Aorta (tissue), 5 donors: ENCODE measurements at places on chromosomes 11 and 22. TPM values are rescaled to one million over a fixed set of nuclear protein-coding genes. Genes with fewer than 3 reads are reported as not detected.

DNA sequence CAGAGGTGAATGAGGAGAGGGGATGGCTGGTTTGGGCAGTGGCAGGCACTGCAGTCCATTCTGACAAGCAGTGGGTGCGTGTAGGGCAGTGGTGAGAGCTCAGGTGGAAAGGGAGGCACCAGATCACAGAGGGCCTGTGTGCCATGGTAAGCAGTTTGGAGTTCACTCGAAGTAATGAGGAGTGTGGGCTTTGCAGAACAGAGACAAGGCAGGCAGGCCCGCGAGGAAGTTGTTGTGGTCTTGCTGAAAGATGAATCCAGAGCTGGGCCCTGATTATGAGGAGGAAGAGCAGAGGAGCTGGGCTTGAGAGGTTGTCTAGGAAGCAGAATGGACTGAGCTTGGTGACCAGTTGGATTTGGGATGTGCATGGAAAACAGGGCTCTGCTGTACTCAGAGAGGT, 1.6 kb upstream of the DNAJB13 start:
- DNase-seq, result no peak

GRCh38 chr11:34431979-34432378, 6.8 kb upstream of the CAT start:
- DNase-seq, result no peak

DNA sequence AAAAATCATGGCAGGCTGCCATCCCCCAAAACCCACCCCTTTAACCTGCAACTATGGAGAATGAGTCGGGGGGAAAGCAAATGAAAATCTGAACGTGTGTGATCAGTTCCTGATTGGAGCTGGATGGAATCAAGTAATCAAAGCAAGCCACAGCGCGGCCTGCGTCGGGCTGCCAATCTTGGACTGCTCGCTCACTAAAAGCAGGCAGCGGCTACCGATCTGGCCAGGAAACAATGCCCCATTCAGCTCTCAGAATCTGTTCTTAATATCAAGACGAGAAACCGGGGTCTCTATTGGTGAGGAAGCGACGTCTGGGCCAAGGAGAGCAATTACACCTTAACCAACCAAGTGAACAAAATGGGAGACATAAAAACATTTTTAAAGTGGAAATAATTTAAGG, 472.2 kb downstream of the SOX6 start:
- no peak for DNase-seq

DNA sequence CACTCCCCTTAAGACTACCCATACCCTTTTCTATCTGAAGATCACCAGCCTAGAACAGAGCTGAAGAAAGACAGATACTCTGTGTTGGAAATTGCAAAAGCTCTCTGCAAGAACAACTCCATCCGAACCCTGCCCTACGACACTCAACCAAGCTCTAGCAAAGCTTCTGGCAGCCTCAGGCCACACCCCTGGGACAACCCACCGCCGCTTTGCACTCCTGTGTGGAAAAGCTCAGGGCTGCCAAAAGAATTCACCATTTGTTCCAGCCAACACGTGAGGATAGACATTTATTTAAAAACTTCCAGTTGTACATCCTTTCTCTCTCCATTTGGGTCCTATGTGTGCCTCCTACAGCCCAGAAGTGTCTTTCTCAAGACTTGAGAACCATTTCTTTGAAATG, 62.4 kb upstream of the CD5 start:
- no peak for DNase-seq

DNA sequence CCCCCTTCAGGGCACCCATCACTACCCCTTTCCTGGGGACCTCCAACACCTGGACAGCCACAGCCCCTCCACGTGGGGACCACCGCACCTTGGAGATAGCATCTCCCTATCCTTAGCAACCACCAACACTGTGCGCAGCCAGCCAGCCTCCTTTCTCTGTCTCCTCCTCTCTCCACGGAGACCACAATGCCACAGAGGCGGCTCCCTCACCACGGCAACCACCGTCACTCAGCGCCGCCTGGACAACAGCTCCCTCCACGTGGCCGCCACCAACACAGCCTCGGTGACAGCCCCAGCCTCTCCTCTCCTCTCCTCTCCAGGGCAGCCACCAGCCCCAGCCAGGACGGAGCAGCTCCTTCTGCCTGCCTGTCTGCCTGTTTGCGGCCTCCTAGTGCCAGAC, 10.5 kb downstream of the ELFN2 start:
- no peak for DNase-seq

DNA sequence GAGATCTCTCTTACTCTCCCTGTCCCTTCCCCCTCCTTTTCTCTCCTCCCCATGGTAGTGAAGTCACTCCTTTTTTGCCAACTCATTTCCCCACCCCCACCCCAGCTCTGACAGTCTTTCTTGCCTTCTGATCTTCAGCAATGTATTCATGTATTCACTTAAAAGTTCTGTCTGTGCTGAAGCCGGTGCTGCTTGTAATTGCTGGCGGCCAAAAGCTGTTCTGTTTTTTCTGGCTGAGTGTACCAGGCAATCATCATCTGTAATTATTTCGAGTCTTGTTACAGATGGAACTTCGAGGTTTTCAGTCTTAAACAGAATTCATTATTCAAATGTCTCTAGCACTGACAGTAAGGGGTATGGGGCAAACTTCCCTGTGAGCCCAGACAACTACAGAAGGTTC, 99.5 kb downstream of the SPATA19 start:
- no peak for DNase-seq

DNA sequence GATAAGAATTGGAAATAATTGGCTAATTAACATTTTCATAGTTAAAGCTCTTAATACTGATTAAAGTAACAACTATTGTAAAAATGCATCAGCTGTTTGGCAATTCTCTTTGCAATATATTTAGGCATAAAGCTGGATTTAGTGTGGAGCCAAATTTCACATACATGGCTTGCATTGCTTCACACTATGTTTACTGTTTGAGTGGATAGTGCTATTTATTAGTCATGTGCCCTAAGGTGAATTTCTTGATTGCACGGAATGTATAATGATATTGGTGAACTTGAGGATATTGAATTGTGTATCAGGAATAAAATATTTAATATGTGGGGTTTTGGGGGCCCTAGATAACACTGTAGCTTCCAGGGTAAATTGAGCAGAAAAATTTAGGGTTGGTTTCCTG, 100.9 kb downstream of the AASDHPPT start:
- no peak for DNase-seq

DNA sequence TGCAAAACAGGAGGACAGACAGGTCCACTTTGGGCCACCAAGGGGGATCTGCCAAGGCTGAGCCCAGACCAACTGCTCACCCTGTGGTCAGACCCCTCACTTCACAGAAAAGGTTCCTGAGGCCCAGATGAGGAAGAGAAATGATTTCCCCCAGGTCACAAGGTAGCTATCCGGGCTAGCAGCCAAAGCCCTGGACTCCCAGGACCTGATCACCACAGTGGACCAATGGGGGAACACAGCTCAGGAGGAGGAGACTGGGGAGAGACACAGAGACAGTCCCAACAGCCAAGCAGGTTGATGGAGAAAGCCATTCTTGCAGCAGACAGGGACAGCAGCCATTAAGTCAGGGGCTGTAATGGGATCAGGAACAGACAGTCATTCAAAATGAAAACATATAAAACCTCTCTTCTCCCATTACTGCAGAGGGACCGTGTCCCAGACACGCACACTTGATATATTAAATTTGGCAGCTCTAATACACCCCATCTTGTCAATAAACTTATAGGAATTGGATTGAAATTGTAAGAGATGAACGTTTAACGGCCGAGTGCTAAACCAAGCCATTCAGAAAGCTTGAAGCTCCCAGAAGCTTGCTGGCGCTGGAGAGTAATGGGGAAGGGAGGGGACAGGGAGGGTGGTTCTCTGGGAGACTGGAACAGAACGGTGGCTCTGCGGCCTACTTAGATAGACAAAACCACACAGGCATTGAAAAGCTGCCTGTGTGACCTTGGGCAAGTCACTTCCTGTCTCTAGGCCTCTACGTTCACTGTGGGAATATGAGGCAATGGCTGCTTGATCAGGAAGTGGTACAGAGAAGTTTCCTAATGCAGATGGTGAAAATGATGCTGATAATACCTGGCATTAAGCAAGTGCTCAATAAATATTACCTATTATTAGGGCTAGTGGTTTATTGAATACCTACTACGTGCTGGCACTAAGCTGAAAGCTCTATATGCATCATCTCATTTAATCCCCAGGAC, 16.0 kb downstream of the ZMAT5 start:
- no peak for DNase-seq

- DNase-seq, result no peak
Observed at GRCh38 chr11:64633555-64634159, 42.6 kb downstream of the SLC22A12 start.

DNA sequence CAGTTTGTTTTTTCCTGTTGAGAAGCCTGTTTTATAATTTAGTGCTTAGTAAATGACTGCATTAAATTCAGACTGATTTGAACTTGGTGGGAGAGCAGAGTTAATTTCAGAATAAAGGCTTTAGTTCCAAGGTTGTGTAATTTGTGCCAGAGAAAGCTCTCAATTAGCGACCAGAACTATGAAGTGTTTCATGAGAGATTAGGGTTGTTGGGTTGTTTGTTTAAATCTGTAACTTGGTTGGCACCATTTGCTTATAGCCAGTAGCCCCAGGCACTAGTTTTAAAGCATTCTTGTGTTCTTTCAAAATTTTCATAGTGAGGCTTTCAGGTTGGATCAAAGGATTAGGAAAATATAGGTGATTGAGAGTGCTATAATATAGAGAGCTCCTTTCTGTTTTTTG, 25.5 kb downstream of the UVRAG start:
- DNase-seq, result no peak

GRCh38 chr11:78446210-78446609, 28.6 kb upstream of the GAB2 start:
- DNase-seq, result no peak

GRCh38 chr11:12159351-12160099, 49.1 kb downstream of the MICAL2 start:
- no peak for DNase-seq

GRCh38 chr22:36940676-36941075, 27.2 kb downstream of the CSF2RB start:
- no peak for DNase-seq

DNA sequence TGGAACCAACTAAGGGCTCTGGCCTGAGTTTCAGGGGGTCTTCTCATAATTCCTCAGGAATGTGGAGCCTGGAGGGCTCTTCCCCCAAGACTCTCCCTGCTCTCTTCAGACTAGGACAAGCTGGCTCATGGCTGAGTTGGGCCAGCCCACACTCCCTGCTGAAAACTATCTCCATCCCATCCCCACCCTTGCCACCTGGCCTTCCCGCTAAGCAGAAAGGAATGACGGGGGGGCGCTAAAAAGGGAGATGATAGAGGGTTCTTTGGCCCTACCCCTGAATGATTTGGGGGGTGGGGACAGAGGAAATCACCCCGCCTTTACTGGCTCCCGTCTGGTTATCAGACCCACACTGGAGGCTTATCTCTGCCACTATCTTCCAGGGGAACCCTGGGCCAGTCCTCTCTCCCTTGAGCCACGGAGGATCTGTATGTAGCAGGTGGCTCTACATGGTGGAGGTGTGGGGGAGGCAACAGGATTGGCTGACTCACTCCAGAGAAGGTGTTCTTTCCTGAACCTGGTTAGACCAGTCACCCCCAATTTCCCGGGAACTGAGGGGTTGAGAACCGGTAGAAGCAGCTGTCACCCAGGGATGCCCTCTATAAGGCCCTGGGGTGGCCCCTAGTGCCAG, 5.7 kb downstream of the SMTN start:
- no peak for DNase-seq

GRCh38 chr11:71451596-71452198, 1.3 kb upstream of the NADSYN1 start:
- peak; percentile 46 for DNase-seq

DNA sequence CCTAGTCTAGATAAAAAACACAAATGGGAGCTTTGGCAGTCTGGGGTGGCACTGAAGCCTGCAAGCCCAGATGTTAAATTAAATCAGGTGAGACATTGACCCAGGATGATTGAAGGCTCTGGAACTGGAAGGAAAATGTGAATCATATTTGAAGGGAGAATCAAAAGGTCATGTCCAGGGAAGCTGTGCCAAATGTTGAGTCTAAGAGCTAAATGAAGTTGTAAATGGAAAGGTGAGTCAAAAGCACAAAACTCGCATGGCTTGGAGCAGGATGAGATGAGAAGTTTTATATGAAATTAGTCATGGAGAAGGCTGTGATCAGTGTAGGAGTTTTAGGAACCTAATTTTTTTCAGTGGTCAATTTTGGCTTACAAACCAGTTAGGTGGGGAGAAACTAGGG, 301.1 kb downstream of the BLID start:
- DNase-seq, result no peak

- DNase-seq, result no peak
Observed at GRCh38 chr11:64643256-64643881, 52.3 kb downstream of the SLC22A12 start.

- no peak for DNase-seq
Observed at GRCh38 chr11:7278314-7278917, 26.7 kb downstream of the SYT9 start.

DNA sequence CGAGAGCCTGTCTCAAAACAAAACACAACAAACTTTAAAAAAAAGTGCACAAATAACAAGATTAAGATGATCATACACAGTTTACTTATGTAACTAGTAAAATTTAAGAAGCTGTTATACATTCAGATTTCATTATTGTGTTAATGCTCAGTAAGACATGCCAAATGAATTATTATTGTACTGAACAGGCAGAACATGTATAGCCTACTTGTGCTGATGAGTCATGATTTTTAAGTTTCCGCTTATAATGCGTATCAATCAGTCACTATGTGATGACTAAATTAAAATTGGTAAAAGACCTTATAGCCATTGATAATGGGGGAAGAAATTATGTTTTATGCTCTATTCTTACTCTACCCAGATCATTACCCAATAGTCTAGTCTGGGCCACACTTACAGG, 20.5 kb upstream of the EXPH5 start:
- DNase-seq, result no peak

DNA sequence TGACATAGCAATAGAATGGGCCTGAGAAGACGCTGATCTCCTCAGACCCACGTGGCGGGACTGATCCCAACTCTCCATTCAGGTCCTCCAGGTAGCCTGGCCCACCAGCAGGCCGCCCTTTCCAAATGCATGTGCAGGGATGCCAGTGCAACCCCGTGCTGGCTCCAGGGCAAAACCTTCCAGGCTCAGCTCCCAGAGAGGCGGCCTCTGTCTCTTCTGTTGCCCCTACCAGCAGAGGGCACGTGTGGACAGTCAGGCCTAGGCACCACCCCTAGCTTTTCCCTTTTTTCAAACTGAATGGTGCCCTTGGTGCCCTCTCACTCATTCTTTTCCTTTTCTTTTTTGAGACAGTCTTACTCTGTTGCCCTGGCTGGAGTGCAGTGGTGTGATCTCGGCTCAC, 121.7 kb downstream of the OSBP2 start:
- no peak for DNase-seq

GRCh38 chr22:30582788-30583545, 8.5 kb upstream of the GAL3ST1 start:
- no peak for DNase-seq

The TALDO1 gene
- total RNA-seq, result 113 TPM

The SPDYC gene
- not detected for total RNA-seq

The PITPNM1 gene
- total RNA-seq, result 40.5 TPM

The PGM2L1 gene
- total RNA-seq, result 18.8 TPM

The ACTN3 gene
- not detected for total RNA-seq

The ART1 gene
- total RNA-seq, result not detected

The SMC1B gene
- total RNA-seq, result not detected

The SNX32 gene
- 2.4 TPM for total RNA-seq

The TTC38 gene
- total RNA-seq, result 23.9 TPM

The LIF gene
- 4.5 TPM for total RNA-seq

The ACR gene
- total RNA-seq, result 1.8 TPM
